NCI-H1092 (cell line): ENCODE measurements at places on chromosomes 1 and 21.

- no peak for DNase-seq
Measured at GRCh38 chr1:185351734-185352466, 34.9 kb upstream of the IVNS1ABP start.

GRCh38 chr1:14761291-14762153 lies 163.0 kb downstream of the KAZN start:
- DNase-seq = no peak

- no peak for DNase-seq
Measured at GRCh38 chr1:199780948-199781670, 246.4 kb upstream of the NR5A2 start.

DNA sequence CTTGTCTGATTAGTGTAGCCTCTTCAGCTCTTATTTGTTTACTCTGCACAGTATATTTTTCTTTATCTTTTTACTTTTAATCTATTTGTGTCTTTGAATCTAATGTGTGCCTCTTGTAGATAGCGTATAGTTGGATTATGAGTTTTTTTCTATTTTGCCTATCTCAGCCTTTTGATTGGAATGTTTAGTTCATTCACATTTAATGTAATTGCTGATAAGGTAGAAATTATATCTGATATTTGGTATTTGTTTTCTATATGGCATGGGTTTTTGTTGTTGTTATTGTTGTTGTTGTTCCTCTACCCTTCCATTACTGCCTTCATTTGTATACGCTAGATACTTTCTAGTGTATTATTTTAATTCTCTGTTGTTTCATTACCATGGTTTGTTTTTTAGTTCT lies 131.7 kb upstream of the GRIK3 start:
- DNase-seq = no peak

DNA sequence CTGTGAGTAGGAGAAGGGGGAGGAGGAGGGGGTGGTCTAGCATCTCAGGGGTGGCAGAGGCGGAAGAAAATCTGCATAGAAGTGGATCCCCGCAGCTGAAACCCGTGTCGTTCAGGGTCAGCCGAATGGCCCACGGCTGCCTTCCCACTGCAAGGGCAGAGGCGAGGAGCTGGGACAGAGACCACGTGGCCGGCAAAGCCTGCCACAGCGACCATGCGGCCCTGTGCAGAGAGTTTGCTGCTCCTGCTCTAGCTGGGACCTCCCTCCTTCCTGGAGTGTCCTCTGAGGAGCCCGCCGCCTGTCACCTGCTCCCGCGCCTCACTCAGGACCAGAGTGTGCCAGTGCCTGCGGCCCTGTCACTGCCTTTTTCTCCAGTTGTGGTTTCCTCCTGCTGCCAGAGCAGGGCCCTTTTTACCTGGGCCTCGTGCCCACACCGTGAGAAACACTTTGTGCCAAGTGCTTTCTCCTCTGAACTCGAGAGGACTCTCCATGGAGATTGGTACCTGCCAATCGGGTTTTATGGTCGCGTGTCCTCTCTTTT lies 5.4 kb upstream of the TRPM2 start:
- peak; percentile 86 for DNase-seq

DNA sequence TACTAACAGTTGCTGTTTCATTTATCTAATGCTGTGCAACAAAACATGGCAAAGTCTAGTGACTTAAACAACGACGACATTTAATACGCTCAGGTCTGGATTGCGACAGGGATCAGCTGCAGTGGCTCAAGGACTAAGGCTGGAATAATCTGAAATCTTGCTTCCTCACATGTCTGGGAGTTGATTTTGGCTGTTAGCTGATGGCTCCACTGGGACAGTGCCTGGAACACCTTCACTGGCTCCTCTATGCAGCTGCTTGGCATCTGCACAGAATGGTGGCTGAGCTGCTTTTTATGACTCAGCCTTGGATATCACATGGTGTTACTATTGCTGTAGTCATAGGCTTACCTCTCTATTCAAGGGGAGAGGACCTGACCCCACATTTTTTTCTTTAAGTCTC lies 24.0 kb upstream of the BTG3 start:
- no peak for DNase-seq

DNA sequence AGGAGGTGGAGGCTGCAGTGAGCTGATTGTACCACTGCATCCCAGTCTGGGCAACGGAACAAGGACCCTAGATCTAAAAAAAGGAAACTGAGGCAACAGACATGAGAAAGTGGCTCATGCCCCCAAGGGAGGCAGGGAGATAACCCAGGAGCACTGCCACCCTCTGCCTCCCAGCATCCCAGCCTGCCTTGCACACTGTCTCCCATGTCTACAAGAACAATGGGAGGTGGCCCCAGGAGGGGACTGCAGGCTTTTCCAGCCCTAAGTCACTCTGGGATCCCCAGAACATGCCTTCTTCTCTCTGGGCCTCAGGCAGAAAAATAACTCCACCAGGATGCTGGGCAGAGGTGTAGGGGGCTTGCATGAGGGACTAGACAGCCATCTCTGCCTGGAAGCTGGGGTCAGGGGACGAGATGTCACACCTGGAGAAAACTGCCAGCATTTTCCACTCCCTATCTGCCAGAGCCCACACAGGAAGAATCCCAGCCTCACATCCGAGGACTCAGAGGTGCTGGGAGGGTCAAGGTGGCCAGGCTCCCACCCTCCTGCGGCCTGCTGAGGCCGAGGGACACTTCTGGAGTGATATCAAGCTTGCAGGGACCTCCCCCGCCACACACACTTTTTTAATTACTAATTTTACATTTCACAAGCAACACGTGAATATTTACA lies 21.4 kb downstream of the RUNX3 start:
- no peak for DNase-seq

- no peak for DNase-seq
Measured at GRCh38 chr1:160664573-160665051, 17.8 kb upstream of the SLAMF1 start.
